ENCODE measurements at places on chromosomes 6 and 20.

DNA sequence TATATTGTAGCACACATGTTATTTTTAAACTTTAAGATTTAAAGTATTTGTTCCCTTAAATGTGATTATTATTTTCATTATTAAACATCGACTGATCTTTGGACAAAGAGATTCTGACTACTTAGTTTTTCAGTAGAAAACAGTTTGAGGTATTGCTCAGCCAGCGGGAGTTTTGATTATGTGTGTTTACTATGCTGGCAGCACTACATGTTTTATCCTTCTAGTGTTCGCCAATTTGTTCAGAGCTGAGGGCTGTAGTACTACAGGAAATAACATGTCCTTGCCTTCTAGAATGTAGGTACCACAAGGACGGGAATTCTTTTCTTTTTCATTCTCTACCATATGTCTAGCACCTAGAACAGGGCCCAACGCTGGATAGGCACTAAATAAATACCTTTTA is 11.1 kb upstream of the LCA5 start:
- no peak for DNase-seq

DNA sequence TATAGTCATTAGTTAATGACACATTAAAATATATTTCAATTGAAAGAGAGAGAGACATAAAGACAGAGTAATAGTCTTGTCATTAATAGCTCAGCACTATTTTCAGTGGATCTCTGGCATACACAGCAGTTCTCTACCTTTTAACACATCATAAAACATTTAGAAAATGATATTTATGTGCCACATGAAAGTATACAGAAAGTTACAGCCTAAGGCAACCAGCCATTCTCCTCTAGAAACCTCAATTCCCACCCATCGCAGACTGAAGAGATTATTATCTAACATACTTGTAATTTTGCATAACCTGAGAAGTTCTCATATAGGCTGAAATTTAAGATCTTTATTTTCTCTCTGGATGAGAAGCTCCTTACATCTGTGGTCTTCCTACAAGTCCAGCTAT is 58.7 kb upstream of the FAM83B start:
- no peak for DNase-seq

- DNase-seq = no peak
These were observed 444.3 kb upstream of the PLCB4 start for GRCh38 chr20:8624616-8625015.

DNA sequence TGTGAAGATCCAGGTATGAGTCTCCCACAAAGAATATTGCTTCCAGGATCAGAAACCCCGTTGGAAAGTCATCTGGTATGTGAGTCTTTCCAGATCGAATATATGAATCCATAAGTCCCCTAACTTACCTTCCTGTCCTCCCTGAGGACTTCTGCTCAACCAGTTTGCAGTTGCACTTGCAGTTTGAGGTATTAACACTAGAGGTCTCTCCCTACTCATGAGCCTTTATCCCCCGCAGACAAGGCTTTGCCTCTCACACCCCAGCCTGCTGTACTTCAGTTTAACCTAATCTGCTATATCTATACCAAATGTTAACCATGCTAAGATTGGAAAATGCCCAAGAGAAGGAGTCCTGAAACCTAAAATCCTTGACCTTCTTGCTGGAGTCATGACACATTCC is 135.3 kb upstream of the DEFB112 start:
- DNase-seq = no peak

DNA sequence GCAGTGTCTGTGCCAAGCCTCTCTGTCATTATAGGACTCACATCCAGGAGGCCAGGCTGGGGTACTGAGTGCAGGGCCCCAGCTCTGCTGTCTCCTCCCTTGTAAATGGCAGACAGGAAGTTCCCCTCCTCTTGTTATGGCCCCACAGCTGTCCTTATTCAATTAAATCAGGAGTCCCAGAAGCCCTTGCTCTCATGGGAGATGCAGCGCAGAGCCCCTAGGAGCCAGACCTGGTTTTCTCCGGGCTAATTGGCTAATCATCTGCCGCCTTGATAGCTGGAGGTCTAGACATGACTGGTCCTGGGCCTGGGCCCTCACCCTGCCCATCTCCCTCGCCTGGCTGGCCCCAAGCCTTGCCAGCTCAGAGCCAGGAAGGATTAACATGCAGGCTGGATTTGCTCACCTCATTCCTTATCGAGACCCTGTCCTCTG is 172.0 kb downstream of the VEGFA start:
- DNase-seq = no peak

DNA sequence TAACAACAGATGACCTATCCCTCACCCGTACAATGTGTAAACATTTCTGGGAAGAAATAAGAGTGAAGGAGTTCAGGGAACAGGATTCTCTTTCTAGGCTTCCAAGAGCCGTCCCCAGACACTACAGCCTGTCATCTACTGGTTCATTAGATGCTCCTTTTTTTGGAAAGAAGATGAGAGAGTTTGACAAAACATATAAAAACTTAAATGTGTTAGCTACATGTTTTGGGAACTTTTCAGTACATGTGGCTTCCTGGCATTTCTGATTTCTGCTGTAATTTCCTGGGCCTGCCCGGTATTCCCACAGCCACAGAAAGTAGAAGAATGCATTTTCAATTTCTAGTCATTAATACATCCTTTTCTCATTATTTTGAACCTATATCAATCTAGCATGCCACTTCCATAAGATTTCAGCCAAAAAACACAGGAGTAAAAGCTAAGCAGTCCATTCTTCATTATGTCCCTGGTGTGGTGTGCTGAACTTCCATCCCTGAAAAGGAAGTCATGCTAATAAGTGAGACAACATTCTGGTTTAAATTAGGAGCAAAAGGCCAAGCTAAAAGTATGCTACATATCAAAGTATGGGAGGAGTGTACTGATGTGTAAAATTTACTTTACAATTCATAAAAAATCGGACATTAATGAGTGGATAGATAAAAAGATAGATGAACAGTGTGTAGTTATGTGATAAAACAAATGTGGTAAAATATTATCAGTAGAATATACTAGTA is 198.2 kb downstream of the WDR27 start:
- DNase-seq = no peak

DNA sequence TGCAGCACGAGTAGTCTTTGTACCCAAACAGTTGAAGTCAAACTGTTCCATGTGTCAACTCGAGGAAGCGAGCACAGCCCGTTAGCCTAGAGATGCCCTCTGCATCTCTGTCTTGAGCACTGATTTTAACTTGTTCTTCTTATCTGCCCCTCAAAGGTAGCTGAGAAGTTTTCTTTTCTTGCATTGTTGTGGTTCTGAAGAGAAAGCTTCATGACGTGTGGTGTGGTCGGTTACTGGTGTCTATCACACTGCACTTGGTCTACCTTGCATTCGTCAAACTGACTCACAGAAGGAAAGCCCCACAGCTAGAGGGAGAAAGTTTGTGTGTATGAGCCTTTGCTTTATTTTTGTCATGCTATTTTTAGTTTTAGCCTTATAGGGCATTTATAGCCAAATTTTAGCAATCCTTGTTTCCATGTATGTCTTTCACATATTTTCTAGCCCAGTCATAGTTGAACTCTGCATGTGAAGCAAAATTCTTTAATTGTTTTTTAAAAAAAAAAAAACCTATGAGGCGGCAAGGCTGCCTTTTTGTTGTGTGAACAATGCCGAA is 115.1 kb downstream of the JAG1 start:
- no peak for DNase-seq

DNA sequence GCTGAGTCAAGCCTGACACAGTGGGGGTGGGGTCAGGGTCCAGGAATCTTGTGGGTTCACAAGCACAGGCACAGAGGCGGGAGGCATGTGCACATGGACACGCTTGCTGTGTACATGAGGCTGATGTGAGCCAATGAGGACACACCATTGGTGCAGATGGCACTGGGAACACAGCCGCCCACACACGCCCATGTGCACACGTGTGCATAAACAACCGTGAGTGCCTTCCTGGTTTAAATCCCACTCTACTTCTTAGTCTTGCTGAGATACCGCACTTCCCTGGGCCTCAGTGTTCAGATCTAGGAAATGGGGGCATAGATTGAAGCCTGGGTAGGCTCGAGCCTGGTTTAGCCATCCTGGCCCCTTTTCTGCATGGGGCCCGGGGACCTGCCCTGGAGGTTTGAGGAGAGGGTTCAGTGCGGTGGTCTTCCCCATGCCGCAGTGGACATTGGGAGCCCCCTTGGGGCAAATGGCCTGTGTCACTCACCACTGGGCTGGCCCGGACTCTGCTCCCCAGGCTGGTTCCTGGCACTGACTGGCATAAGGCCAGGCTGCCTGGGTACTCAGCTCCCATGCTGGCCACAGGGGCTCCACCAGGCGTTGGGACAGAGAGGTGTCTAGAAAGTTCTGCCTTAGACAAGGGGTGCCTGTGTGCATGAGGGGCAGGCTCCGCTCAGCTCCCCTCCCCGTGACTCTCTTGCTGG is 60.2 kb downstream of the CEBPB start:
- no peak for DNase-seq

DNA sequence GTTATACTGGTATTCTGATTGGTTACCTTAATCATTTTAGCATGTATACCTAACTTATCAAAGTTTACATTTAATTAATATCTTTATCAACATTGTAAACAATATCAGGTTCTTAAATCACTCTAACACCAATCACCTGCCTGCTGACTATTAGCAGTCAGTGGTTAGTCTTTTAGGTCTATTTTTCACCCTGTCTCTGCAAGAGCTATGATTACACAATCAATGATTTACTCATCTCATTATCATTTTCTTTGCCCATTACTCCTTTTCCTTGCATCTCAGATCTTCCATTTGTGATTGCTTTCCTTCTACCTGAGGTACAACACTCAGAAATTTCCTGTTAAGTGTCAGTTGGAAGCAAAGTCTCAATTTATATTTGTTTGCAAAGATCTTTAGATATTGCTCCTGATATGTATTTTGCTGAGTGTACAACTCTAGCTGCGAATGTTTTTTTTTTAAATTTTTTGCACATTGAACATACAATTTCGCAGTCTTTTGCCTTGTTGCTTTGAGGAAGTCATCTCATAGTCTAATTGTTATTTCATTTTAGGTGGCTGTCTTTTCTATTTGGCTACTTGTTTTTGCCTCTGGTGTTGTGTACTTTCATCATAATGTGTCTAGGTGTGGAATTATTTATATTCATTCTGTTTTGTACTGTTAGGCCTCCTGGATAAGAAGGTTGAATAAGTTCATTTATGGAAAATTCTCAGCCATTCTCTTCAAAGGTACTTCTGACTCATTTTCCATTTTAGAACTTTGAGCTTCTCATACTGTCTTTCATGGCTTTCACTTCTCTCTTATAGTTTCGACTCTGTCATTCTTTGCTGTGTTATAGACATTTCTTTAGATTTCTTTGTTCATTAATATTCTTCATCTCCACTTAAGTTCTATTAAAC is 104.9 kb upstream of the CEP162 start:
- DNase-seq = no peak

DNA sequence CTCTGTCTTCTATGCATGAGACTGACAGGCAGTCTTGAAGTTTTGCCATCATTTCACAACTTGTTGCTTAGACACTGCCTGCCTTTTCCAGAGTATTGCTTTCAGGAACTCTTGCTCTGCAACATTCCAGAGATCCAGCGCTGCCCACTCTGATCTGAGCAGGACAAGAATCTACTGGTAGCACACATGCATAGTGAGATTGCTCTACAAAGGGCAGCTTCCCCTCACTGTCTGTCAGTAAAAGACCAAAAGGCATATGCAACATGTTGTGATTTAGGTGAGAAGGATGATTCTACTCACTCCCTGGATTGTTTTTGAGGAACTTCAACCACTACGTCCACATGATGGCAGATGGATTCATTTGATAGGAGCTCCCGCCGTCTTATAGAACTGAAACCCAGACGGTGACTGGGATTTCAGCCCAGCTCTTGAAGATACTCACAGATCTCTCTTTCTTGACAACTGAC is 259.1 kb downstream of the ARID1B start:
- DNase-seq = no peak

DNA sequence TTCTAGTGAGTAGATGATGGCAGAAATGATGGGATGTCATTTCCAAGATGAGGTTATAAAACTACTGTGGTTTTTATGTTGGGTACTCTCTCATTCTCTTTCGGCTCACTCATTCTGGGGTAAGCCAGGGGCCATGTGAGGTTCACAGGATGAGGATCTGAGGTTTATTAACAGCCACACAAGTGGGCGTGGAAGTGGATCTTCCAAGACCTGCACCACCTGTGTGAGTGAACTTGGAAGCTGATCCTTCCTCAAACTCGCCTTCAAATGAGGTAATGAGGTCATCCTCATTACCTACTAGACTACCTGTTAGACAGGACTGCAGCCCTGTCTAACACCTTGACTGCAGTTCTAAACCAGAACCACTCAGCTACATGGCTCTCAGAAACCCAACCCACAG is 45.1 kb upstream of the TAGAP start:
- DNase-seq = no peak

DNA sequence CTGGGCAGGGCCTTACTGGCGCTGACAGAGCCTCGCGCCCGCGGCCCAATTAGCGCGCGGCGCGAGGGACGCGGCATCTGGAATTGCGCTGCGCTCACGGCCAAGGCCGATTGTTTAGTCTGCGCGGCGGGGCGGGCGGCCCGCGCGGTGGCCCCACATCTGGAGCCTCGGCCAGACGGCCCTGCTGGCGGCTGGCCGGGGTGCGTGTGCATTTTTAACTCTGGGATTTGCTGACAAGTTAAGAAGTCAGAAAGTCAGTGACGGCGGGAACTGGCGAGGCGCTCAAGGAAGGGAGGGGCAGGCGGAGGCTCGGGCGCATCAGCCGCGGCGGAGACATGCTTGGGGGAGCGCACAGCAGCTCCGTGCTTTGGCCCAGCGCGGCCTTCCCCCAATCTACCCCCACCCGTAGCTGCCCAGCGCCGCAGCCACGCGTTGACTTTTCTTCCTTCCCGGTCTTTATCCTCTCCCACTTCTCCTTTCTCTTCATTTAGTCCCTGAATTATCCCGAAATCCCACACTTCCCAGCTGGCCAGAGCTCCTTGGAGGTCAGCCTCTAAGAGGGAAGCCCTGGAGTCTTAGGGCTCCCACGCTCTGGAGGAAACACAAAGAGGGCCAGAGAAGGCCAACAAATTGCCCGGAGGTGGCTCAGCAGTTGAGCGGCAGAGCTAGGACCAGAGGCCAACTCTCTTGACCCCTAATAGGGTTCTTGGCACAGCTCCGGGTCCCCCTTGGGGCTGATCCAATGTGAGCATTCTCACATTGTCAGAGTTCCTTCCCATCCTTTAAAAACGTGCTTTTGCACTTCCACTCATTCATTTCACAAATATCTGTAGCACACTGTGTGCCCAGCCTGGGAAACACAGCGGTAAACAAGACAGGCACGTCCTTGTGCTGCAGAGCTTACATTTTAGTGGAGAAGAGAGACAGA is 40.8 kb upstream of the FOXP4 start:
- DNase-seq = no peak

- no peak for DNase-seq
These were observed 20.5 kb upstream of the PYGB start for GRCh38 chr20:25227317-25227831.

GRCh38 chr6:62516291-62517141 is 230.5 kb upstream of the KHDRBS2 start:
- no peak for DNase-seq

- no peak for DNase-seq
These were observed 73.0 kb upstream of the HMGN3 start for GRCh38 chr6:79307321-79308036.
